ENCODE measurements at places on chromosomes 11 and 22.

- DNase-seq, result no peak
These were observed 108.6 kb downstream of the INSC start for GRCh38 chr11:15223318-15223717.

DNA sequence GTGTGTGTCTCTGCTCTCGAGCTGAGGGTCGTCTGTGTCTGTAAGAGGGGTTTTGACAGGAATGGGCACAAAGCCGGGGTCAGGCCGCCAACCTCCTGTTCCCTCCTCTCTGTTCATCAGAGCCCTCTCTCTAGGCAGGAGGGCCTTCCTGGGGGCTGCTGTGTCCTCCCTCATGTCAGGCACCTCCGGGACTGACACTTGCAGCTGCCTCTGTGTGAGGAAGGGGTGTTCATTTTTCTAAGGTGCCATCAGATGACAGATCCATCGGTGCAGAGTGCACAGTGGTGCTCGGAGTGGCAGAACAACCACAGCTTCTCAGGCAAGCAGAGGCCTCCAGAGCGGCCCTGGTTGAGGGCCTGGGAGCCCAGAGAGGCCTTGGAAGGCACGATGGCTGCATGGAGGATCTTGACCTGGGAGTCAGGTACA is 265.4 kb upstream of the B3GAT1 start:
- DNase-seq, result no peak

DNA sequence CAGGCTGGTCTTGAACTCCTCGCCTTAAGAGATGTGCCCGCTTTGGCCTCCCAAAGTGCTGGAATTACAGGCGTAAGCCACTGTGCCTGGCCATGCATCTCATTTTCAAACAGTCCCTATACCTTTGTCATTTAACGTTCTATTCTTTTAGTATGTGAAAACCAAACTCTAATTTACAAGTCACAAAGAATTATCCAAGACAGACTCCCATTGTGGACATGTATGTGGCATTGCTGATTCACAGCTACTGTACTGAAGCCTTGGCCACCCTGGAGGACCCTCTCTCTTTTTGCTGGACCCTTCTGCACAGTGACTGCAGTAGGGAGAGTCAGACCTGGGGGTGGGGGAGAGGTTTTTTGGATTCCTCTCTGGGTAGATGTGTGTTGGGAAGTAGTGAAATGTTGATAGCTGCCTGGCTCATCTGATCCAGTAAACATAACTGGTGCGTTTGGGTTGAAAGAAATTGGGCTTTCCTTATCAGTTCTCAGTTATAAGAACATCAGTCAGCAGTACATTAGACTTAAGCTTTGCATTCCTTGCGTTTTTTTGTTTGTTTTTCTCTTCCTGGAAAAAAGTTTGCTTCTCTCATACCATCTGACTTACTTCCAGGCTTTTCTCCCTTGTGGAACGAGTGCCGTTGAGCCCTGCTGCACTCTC is 65.9 kb downstream of the MED15 start:
- DNase-seq, result no peak

- no peak for DNase-seq
These were observed 1186.5 kb downstream of the BRD1 start for GRCh38 chr22:48640890-48641841.

- DNase-seq, result no peak
These were observed 5.9 kb downstream of the PAK1 start for GRCh38 chr11:77467993-77468392.

GRCh38 chr11:80980227-80980626 is 1539.4 kb upstream of the TENM4 start:
- DNase-seq, result no peak

GRCh38 chr11:116729501-116730240 is 43.1 kb downstream of the BUD13 start:
- no peak for DNase-seq

DNA sequence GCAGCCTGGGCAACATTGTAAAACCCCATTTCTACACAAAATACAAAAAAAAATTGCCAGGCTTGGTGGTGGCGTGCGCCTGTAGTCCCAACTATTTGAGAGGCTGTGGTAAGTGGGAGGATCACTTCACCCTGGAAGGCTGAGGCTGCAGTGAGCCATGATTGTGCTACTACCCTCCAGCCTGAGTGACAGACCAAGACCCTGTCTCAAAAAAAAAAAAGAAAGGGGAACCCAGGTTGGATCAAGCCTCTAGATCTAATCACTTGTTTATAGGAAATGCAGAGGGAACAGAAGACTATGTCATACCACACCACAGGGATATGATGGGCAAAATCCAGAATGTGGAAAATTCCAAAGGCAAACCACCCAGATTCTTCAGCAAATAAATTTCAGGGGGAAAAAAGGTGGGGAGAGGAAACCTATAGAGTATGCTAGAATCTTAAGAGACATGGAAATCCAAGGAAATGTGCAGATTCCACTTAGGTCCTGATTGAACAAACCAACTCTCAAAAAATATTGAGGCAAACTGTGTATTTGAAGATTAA is 16.5 kb upstream of the MALAT1 start:
- DNase-seq, result no peak

DNA sequence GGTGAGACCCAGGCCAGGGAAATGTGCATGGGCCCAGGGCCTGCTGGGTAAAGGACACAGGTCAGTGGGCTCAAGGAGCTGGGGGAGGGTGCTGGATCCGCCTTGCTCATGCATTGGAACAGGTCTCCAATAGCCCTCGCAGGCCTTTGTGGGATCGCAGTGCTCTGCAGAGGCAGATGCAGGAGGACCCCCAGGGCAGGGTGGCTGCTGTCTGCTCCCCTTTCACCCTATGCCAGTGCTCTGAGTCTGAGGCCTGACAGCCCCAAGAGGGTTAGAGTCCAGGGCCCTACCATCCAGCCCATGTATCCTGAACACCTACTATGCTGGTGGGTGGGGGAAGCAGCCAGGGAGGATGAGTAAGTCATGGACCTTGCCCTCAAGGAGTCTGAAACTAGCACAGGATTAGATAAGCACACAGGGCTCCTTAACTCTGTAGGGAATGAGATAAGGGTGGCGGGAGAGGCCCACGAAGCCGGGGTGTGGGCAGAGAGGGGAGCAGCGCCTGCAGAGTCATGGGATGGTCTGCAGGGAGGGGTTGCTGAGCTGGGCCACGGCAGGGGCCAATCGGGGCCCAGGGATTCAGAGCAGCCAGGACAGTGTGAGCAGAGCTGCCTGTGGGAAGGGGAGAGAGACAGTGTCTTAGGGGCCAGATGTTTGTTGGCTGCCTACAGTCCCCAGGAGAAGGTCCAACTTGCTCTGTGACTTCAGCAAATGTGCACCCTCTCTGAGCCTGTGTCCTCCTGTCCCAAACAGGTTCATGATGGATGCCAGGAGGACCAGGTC is 10.5 kb upstream of the EHD1 start:
- DNase-seq, result no peak

GRCh38 chr22:19970479-19971275 is 29.1 kb upstream of the TXNRD2 start:
- peak; percentile 95 for DNase-seq

GRCh38 chr11:6196396-6196795 is 2.6 kb upstream of the OR52W1 start:
- DNase-seq, result no peak

GRCh38 chr11:14414470-14415461 is 55.8 kb upstream of the RRAS2 start:
- DNase-seq, result peak; percentile 5

DNA sequence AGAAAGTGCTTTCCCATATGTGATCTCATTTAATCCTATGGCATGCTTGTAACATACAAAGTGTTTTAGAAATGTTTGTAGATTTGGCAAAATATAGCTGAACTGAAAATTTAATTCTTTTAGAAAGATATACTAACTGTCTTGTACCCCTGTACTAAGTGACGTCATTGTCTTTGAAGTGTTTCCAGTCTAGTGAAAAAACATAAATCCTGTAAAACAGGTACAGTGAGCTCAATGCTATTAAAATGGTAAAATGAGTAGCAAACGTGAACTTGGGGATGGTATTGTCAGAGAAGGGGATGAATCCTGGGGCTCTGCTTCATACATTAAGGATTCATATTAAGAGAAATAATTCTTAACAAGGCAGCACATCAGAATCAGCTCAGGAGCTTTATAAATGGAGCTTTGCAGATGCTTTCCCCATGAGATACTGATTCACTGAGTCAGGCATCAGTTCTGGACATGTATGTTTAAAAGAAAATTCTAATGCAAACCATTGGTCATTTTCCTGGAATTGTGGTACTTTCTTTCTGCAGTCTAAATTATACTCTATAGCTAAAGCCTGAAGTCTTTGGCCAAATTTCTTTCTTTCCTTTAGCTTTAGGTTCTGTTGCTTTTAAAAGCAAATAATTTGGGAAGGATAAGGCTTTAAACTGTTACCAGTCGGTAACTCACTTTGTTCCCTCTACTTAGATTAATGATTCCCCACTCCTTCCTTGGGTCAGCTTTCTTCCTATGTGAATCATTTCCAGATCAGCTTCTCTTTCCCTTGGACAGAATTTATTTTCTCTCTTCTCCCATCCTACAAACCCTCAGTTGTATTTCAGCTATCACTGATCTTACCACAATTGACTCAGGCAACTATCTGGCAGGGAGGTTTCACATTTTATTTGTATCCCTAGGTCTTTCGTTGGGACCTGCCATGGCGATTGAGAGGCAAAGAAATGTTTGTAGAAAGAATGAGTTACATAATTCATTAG is 57.5 kb upstream of the DDI1 start:
- DNase-seq, result no peak

GRCh38 chr11:74025467-74026166 is 16.7 kb upstream of the UCP3 start:
- DNase-seq, result no peak

DNA sequence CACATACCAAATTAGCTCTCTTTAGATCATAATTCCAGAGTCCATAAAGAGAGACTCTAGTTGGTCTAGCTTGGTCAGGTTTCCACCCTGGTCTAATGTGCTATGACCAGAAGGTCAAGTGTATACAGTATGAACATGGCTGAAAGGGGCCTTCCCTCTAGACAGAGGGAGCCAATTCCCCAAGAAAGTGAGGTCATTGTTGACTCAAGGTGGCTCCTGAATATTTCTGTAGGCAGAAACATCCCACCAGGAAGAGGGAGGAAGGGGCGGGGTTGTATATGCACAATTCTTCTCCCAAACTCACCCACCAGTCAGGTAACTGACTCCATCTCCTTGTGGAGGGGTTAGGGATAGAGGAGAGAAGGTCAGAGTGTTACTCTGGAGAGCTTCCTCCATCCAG is 281.8 kb upstream of the PLET1 start:
- no peak for DNase-seq

- no peak for DNase-seq
These were observed 263.1 kb downstream of the DDX10 start for GRCh38 chr11:108927791-108928545.

- DNase-seq, result no peak
These were observed 8.9 kb downstream of the KCNJ11 start for GRCh38 chr11:17379383-17380180.

DNA sequence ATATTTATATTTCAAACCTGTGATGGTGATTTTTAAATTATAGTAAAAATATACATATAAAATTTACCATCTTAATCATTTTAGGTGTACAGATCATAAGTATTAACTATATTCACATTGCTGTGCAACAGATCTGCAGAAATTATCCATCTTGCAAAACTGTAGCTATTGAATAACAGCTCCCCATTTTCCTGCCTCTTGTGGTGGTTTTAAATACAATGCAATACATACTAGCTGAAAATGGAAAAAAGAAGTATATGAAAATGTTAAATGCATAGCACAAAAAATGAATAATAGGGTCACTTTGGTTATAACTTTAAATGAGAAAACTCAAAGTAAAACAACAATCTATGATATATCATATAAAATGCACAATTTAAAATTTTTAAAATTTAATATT is 130.9 kb upstream of the VPREB1 start:
- no peak for DNase-seq

- no peak for DNase-seq
These were observed 551 bp upstream of the DEUP1 start for GRCh38 chr11:93329936-93330445.

DNA sequence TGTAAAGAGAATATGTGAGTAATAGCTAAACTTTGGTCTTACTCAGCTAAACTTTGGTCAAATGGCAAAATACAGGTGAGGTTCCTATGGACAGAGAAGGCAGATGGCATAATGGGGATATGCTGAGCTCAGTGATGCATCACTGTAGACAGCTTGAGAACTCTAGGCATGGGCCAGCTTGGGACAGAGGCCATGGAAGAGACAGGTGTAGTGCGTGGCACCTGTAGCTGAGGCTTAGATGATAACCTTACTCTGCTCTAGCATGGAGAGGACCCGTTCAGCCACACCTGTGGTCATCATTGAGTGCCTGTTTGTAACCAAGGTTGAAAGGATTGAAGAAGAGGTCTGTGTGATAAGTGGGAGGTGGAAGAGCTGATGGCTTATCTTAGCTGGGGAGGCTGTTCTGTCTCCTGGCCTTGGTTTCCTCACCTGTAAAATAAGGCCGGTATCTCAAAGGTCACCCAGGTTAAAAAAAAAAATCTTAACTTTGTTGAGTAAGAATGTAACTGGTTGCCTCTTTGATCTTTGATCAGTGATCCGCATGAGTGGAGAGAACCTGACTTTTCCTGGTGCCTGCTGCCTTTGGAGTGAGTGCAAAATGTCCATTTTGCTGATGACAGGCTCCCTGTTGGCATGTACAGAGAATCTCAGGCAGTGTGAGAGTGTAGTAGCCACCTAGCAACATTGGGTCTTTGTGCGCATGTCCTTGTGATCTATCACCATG is 48.6 kb downstream of the ZNRF3 start:
- no peak for DNase-seq

DNA sequence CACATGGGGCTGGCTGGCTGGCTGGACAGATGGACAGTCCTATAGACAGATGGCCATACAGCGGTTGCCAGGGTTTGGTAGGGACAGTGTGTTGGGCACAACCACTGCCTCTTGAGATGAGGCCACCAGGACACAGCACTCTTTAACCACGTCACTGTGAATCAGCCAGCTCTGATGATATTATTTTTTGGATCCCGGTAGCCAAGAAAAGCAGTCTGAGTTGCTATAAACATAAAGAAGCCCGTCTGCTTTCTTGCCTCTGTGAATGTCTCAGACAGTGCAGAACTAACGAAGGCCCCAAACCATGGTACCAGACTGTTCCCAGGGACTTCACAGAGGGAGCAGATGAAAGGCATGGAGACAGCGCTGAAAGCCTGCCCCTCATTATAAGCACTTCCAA is 115.9 kb upstream of the CSNK2A3 start:
- no peak for DNase-seq

- no peak for DNase-seq
These were observed 8.6 kb upstream of the MIAT start for GRCh38 chr22:26648528-26649388.

DNA sequence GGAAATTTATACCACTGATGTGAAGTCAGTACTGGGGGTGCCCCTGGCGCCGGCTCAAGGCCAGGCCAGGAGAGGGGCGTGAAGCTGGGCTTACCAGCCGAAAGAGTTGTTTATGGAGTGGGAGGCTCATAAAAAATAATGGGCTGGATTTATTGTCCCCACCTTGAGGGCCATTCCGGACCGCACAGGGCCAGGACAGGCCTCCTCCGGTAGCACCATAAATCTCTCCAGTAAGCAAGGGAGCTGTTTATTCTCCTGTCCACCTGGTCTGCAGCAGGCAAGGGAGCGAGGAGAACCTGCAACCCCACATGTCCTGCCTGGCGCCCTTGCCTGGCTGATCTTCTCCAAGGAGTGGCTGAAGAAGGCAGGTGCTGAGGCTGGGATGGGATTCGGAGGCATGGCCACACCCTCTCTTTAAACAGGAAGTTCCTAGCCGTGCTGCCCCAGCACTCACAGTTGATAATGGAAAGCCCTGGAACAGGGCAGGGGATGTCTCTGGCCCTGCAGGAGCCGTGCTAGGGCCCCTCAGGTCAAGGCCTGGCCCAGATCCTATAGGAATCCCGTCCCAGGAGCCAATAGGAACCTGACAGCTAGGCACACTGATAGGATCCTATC is 65.1 kb downstream of the SCUBE1 start:
- no peak for DNase-seq

GRCh38 chr11:60915248-60915914 is 1.4 kb downstream of the TMEM109 start:
- no peak for DNase-seq
